ENCODE measurements at places on chromosomes 16 and 17. TPM values are rescaled to one million over a fixed set of nuclear protein-coding genes. Genes with fewer than 3 reads are reported as not detected.

The OR1F1 gene
- 0.26 TPM for total RNA-seq

The ABCA6 gene
- total RNA-seq: 0.46 TPM

The VMO1 gene
- total RNA-seq: 0.49 TPM

The DNAH9 gene
- total RNA-seq: not detected

The C16orf96 gene
- 0.15 TPM for total RNA-seq

The KRT32 gene
- total RNA-seq: 0.72 TPM

The SNX20 gene
- 0.10 TPM for total RNA-seq

The IRF8 gene
- total RNA-seq: 0.62 TPM

The DUSP14 gene
- 23.1 TPM for total RNA-seq

All from Panc1 (cell line).